Kidney (tissue), 22 donors: ENCODE measurements at places on chromosomes 7 and 10. TPM values are rescaled to one million over a fixed set of nuclear protein-coding genes. Genes with fewer than 3 reads are reported as not detected.
A peak's percentile ranks its signal among the peaks of the same experiment; 100 is the strongest.

GRCh38 chr10:78963074-78964034 is 105.4 kb upstream of the ZMIZ1 start:
- no peak overlapping the region for H3K4me3 ChIP-seq
- H3K36me3 ChIP-seq: no peaks in the 10 kb centered on the region
- no peaks in the 10 kb centered on the region for H3K27me3 ChIP-seq
- DNase-seq: no peak
- no peak overlapping the region for H3K27ac ChIP-seq
- peaks cover 8% of the 10 kb centered on the region for H3K4me1 ChIP-seq

DNA sequence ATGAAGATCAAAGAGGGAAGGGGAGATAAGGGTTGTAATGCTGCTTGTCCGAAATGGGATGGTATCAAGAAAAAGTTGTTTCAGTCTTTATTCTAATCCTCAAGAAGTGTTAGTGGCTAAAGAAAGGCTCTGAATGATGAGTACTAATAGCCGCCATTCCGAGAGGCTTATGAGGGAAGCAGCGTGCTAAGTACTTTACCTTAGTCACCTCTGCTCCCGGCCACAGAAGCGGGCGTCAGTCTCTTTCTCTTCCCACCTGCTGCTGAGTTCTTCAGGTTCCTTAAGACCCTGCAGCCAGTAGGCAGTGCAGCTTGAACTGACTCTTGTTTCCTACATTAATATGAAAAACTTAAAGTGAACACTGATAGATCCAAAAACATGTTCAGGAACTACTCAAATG is 73.1 kb downstream of the EEPD1 start:
- DNase-seq: no peak
- H3K36me3 ChIP-seq: no peaks in the 10 kb centered on the region
- H3K27ac ChIP-seq: no peak overlapping the region
- no peaks in the 10 kb centered on the region for H3K4me1 ChIP-seq

DNA sequence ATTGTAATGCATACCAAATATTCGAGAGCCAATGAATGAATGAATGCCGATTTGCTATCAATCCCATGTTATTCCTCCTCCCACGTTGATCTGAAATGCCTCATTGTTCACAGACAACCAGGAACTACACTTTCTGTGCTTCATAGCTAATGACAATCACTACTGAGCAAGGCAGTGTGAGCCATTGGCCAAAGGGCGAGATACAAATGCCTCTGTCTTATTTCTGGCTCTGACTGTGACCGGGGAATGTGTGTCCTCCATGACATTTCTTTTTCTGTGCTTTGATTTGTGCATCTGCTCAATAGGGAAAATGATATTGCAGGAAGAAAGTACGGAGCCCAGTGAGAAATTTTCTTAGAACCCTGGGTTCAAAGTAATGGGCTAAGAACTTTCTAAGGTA is 217.1 kb downstream of the CXCL12 start:
- no peaks in the 10 kb centered on the region for H3K4me1 ChIP-seq
- H3K27ac ChIP-seq: no peak overlapping the region
- no peak overlapping the region for H3K4me3 ChIP-seq
- no peaks in the 10 kb centered on the region for H3K27me3 ChIP-seq
- no peaks in the 10 kb centered on the region for H3K36me3 ChIP-seq

DNA sequence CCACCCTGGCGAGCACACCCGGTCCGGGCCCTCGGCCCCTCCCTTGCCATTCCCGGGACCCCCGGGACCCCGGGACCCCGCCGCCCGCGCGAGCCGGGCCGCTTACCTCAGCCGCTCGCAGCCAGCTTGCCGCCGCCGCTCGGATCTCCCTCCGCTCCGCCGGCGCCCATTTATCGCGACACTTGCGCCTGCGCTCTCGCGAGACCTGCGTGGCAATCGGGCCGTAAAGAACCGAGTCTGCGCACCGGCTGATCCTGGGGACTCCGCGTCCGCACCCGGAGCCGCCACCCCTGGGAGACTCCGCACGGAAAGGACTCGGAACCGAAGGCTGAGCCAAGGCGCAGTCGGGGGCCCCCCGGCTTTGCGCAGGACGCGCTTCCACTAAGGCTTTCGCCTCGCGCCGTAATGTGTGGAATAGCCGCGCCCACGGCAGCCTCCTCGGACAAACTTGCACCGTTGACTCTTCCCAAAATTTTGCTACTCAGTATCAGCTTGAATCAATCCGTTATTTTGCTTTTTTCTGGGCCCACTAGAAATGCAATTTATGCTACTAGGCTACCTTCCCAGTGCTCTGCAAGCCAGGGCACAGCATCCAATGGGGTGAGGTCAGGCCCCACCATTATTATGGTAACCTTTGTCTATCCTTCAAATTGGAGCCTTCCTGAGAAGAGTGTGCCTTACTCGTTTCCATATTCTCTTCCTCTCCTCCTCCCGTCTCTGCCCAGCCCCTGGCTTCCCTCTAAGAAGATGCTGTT is at the start of gene MAD1L1:
Gene MAD1L1, minus strand, starts transcription at position 180 of the 755 bp plus-strand sequence. CDS start 2,812 bp downstream, outside the sequence.
- H3K27me3 ChIP-seq: no peaks in the 10 kb centered on the region
- H3K4me3 ChIP-seq: peak within 1 kb of the TSS; percentile 89
- no peaks in the 10 kb centered on the region for H3K4me1 ChIP-seq
- DNase-seq: peak; percentile 95

GRCh38 chr10:1009071-1009494 is 16.6 kb downstream of the IDI2 start:
- H3K36me3 ChIP-seq: peaks cover 10% of the 10 kb centered on the region
- no peaks in the 10 kb centered on the region for H3K4me1 ChIP-seq
- no peak for DNase-seq
- H3K27me3 ChIP-seq: no peaks in the 10 kb centered on the region

GRCh38 chr7:22640269-22640668 is 86.7 kb upstream of the IL6 start:
- no peak overlapping the region for H3K27ac ChIP-seq
- no peak for DNase-seq
- H3K4me1 ChIP-seq: no peaks in the 10 kb centered on the region
- H3K27me3 ChIP-seq: no peaks in the 10 kb centered on the region

- H3K4me3 ChIP-seq: no peak overlapping the region
- H3K27ac ChIP-seq: no peak overlapping the region
- no peaks in the 10 kb centered on the region for H3K4me1 ChIP-seq
- H3K36me3 ChIP-seq: no peaks in the 10 kb centered on the region
Observed at GRCh38 chr7:94810496-94810895, 96.9 kb upstream of the PPP1R9A start.

- no peak overlapping the region for H3K4me3 ChIP-seq
- no peak overlapping the region for H3K27ac ChIP-seq
- DNase-seq: no peak
- H3K4me1 ChIP-seq: peaks cover 8% of the 10 kb centered on the region
Observed at GRCh38 chr7:92767437-92767836, 68.9 kb downstream of the CDK6 start.

DNA sequence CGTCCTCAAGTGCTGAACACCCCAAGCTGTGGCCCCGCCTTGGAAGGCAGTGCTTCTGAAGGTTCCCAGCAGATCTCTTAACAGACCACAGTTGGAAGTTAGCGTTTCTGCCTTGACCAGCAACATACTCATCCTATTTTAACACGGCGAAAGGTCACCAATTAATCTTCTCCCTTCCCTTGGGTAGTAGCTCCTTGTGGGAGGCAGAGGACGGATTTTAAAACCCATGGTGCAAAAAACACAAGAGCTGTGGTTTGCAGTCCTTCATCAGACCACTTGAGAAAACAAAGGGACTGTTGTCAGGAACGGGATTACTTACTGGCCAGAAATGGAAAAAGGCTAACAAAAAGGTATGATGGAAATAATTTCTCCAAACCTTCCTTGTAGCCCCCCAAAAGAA is 87.3 kb downstream of the BEND7 start:
- H3K36me3 ChIP-seq: peaks cover 12% of the 10 kb centered on the region
- DNase-seq: no peak
- H3K4me3 ChIP-seq: no peak overlapping the region

GRCh38 chr10:122497241-122497640 is 35.9 kb downstream of the HTRA1 start:
- no peak for DNase-seq
- no peaks in the 10 kb centered on the region for H3K4me1 ChIP-seq
- H3K27me3 ChIP-seq: no peaks in the 10 kb centered on the region
- no peak overlapping the region for H3K4me3 ChIP-seq
- H3K27ac ChIP-seq: no peak overlapping the region

GRCh38 chr10:88793712-88794299 is 8.7 kb upstream of the LIPM start:
- no peaks in the 10 kb centered on the region for H3K27me3 ChIP-seq
- DNase-seq: no peak
- H3K4me1 ChIP-seq: no peaks in the 10 kb centered on the region
- no peak overlapping the region for H3K27ac ChIP-seq
- no peak overlapping the region for H3K4me3 ChIP-seq

DNA sequence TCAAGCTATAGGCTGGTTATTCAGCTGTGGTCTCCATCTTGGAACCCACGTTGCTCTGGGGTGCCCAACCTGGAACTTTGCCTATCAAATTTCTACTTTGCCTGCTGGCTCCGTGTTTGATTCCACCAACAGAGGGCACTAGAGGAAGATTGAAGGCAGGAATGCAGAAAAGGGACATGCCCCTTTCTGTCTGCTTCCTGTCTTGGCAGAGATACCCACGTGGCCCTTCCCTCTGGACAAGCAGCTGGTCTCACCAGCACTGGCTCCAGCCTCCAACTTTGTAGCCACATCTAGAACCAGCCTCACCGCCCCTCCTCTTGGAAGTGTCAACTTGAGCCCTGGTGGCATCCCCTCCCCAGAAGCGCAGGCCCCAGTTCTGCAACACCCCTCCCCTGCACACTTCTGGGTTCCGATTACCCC is 52.1 kb upstream of the ZNF438 start:
- DNase-seq: peak; percentile 72
- H3K27ac ChIP-seq: no peak overlapping the region
- H3K36me3 ChIP-seq: no peaks in the 10 kb centered on the region
- no peak overlapping the region for H3K4me3 ChIP-seq
- no peaks in the 10 kb centered on the region for H3K4me1 ChIP-seq

- DNase-seq: no peak
- peaks cover 5% of the 10 kb centered on the region for H3K4me1 ChIP-seq
- peaks cover 3% of the 10 kb centered on the region for H3K36me3 ChIP-seq
- H3K27me3 ChIP-seq: no peaks in the 10 kb centered on the region
- no peak overlapping the region for H3K27ac ChIP-seq
Observed at GRCh38 chr10:22606164-22606614, 108.2 kb downstream of the PIP4K2A start.

Gene EGFR
- total RNA-seq: 61.3 TPM

Gene RBM20
- 2.1 TPM for total RNA-seq

Gene GHRHR
- not detected for total RNA-seq

Gene GPNMB
- 60.6 TPM for total RNA-seq

Gene ZNF12
- 31.3 TPM for total RNA-seq
